ENCODE measurements at places on chromosomes 5 and 9. TPM values are rescaled to one million over a fixed set of nuclear protein-coding genes. Genes with fewer than 3 reads are reported as not detected.

The NSD1 gene
- polyA plus RNA-seq, result 12.3 TPM

The IFNA13 gene
- not detected for polyA plus RNA-seq

DNA sequence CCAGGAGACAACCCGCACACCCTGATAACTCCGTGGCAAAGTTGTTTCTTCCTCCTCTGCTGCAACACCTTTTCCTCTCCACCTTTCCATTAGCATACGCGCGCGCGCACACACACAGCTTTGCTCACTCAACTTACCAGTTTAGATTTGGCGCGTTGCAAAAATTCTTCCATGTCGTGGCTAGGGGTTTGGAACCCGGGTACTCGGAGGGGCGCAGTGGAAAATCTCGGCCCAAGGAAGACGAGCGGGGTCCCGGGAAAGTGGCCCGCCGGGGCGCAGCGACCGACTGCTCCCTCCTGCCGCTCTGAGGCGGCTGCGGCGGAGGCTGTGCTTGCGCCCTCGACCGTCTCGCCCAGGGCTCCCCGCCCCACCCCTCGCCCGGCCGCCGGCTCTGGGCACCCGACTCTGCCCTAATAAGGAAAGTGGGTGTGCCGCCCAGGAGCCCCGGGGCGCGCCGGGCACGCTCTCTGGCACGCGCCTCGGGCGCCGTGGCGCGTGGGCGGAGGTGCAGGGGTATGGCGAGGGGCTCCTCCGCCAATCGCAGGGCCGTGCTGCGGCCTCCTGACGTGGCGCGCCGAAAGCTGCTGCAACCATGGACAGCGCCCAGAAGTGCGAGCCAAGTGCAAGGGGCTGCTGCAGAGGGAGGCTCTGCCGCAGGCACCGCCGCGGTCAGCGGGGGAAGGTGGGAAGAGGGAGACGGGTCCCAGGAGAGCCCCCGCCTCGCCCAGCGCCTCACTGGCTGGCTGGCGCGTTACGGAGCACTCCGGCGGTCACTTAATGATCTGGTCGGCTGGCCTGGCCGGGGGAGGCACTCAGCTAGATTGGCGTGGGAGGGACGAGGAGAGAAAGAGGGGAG, at the start of gene PRUNE2:
Gene PRUNE2, minus strand, starts transcription at position 324 of the 856 bp plus-strand sequence. Its CDS starts 151 bp downstream, at position 173.
- peak; percentile 69 for DNase-seq

- DNase-seq, result no peak
Observed at GRCh38 chr9:114346146-114346545, 16.5 kb downstream of the ORM2 start.

GRCh38 chr5:87645224-87645623, 232.5 kb upstream of the CCNH start:
- peak; percentile 6 for DNase-seq

All from mammary epithelial cell (primary cell).